Liver (tissue), 10 donors: ENCODE measurements at places on chromosomes 13 and 19. TPM values are rescaled to one million over a fixed set of nuclear protein-coding genes. Genes with fewer than 3 reads are reported as not detected.
A peak's percentile ranks its signal among the peaks of the same experiment; 100 is the strongest.

DNA sequence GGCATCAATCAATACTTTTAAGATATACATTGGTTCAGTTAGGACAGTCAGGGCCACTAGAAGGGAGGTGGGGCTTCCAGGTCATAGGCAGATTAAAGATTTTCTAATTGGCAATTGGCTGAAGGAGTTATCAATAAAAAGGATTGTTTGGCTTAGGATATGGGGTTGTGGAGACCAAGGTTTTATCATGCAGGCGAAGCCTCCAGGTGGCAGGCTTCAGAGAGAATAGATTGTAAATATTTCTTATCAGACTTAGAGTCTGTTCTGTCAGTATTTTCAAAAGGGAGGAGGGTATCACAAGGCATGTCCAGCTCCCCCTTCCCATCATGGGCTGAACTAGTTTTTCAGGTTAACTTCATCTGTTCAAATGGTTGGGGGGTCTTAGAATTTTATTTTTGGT, 77.4 kb upstream of the FARP1 start:
- DNase-seq, result no peak

The CLEC17A gene
- polyA plus RNA-seq, result not detected

DNA sequence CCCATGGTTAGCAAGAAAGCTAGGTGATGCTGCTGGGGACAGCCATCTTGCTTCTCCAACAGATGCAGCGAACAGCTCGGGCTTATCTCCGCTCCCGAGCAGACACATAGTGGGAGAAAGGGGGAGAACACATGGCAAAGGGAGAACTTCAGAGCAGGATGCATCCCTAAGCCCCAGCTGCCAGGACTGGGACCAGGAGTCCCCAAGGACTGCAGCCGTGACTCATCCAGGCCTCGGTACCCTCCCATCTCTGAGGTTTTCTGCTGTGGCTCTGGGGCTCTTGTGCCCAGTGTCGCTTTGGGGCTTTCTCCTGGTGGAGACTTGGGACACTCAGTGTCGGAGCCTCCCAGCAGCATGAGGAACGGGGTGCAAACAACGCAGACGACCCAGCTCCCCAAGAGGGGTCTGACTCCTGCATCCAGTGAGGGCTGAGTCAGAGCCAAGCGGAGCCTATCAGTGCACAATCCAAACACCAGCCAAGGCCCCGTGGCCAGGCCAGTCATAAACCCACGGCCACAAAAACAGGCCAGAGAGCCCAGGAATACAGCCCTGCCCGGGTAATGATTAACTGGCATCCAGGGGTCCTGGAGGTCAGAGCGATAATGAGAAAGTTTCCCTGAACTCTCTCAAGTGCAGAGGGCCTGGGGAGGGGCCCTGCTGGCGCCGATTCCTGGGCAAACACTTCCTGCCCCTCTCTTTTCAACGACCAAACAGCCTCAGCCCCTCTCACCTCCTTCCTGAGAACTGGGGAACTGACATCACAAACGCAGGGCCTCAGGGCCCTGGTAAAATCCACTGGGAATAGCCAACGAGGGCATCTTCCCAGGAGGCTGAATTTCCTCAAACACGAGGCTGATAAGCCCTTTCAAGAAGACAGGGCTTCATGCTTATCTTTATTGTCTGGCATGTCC, 202.9 kb downstream of the USP12 start:
- DNase-seq, result peak; percentile 67

DNA sequence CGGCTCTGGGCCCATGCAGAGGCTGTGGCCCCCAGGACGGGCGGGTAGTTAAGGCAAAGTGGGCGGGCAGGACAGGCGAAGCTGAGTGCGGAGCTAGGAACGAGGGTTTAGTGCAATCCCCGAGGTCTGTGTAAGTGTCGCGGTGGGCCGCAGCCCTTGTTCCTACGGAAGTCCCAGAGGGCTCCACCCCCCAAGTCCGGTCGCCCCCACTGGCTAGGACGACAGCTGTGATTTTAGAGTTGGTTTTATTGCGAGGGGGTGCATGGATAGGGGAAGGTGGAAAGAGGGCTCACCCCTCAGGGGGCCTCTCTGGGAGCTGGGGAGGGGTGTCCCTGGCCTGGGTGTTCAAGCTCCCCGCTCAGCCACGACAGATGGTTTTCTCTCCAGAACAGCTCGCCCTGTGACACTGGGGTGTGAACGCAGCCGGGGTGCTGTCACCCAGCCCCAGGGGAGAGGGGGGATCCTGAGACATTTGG, 21.7 kb downstream of the ZBTB7A start:
- no peak for DNase-seq

DNA sequence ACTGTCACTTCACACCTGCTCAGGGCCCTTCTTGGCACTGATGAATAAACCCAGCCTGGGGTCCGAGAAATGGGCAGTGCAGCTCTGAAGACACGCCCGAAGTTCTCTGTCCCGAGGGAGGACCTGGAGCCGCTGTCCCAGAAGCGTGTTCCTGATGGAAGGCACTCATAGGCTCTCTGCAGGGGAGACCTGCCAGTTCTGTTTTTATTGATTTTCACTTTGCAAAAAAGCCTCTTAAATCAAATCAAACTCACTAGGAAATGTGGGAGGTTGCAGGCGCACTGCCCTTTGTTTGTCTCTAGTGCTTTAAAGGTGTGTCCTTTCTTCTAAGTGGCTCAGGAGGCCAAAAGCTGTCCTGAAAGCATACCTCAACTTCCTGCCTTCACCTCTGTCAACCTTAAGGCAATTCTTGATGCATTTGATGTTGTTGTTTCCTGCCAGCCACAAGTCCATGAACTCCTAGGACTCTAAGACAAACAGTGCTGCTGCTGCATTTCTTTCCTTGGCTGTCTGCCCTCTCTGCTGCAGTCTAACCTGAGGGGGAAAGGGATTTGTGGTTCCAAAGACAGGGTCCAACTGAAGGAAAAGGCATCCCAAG, 663.2 kb downstream of the UQCRFS1 start:
- no peak for DNase-seq

- no peak for DNase-seq
Measured at GRCh38 chr13:99033814-99034213, 56.0 kb upstream of the DOCK9 start.

The IGFL3 gene
- not detected for polyA plus RNA-seq

DNA sequence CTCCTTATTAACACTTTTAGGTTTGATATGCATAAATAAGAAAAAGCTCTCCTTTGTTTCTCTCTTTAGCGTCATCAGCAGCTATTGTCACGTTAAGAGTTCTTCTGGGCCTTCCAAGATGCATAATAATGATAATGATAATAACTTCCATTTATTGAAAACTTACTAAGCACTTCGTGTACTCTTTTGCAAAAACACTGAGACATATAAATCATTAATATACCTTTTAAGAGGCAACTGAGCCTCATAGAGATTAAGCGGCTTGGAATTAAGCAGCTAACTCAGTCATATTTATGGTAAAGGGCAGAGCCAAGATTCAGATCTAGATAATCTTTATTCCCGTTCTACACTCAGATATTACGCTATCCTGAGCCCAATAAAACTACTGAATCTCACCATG, 1105.1 kb downstream of the OLFM4 start:
- DNase-seq, result no peak

DNA sequence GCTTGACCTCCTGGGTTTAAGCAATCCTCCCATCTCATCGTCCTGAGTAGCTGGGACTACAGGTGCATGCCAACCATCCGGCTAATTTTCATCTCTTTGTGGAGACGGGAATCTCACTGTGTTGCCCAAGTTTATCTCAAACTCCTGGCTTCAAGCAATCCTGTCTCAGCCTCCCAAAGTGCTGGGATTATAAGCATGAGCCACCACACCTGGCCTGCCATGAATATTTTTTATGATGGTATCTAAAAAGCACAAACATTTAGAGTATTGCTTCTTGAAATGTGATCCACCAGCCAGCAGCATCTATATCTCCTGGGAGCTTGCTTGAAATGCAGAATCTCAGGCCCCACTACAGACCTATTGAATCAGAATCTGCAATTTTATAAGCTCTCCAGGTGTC, 111.2 kb upstream of the CLDN10 start:
- no peak for DNase-seq

DNA sequence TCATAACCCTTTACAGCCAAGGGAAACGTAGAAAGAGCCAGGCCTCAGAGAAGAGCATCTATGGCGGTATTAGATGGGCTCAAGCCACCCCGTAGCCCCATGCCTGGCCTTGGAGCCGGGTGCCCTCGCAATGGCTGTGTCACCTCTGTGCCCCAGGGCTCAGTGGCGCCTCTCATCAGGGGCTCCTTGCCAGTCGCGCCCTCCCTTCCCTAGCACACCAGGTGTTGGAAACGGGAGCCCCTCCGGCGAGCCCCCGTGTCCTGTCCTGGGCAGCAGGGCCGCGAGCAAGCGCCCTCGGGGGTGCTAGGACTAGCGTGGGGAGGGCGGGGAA, 453 bp downstream of the ZNF256 start:
- DNase-seq, result no peak

The C1QTNF9 gene
- polyA plus RNA-seq, result 0.19 TPM

The C5AR1 gene
- polyA plus RNA-seq, result 3.9 TPM

The TNFSF9 gene
- not detected for polyA plus RNA-seq

- DNase-seq, result no peak
Measured at GRCh38 chr19:17499648-17500446, 11.6 kb upstream of the PGLS start.

DNA sequence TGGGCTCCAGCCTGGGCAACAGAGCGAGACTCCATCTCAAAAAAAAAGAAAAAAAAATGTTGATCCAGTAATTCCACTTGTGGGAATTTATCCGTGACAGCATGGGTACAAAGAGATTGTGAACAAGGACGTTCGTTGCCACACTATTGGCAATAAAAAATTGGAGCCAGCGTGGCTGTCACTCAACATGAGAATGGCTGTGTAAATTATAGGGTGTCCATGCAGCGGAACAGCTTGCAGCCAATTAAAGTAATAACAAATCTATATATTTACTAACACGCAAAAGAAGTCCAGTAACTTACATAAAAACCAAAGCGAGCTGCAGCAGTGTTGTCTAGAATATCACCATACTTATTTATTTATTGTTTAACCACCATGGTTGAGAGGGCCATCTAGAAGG, 19.3 kb downstream of the DPF1 start:
- DNase-seq, result no peak

The ZNF83 gene
- 2.7 TPM for polyA plus RNA-seq
